ENCODE measurements at places on chromosomes 5 and 9.

DNA sequence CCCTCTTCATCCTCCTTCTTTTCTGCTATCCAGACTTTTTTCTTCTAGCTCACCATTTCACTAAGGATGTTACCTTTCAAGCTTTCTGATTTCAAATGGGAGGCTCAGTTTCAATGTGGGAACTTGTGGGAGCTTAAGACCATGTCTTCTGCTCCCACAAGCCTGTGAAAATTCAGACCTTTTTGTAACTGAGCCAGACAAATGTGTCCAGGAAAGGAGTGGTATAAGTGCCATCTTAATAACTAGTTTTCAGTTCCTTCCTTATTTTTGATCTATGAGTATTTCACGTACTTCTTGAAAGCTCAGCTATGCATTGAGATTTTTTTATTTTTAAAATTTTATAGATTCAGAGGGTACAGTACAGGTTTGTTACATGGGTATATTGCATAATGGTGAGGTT, 4.6 kb upstream of the ERCC6L2 start:
- no peak for DNase-seq

GRCh38 chr5:31161781-31162181, 31.7 kb upstream of the CDH6 start:
- no peak for DNase-seq

- DNase-seq: no peak
These were observed 65.6 kb downstream of the PSD2 start for GRCh38 chr5:139861021-139861888.

GRCh38 chr9:69192214-69192613, 18.1 kb downstream of the TJP2 start:
- no peak for DNase-seq

GRCh38 chr5:74953937-74954720, 87.9 kb upstream of the FAM169A start:
- no peak for DNase-seq

- no peak for DNase-seq
These were observed 137.2 kb downstream of the TRIO start for GRCh38 chr5:14280294-14280854.

All from thymus (tissue), 14 donors.